Stimulated activated CD4-positive, alpha-beta T cell treated with anti-CD3 and anti-CD28 coated beads, Interleukin-15, amount 100 ng/mL, for 24 hours (primary cell): ENCODE measurements at places on chromosomes 3 and 15.

- DNase-seq, result no peak
These were observed 22.5 kb downstream of the KIF7 start for GRCh38 chr15:89632563-89633430.

DNA sequence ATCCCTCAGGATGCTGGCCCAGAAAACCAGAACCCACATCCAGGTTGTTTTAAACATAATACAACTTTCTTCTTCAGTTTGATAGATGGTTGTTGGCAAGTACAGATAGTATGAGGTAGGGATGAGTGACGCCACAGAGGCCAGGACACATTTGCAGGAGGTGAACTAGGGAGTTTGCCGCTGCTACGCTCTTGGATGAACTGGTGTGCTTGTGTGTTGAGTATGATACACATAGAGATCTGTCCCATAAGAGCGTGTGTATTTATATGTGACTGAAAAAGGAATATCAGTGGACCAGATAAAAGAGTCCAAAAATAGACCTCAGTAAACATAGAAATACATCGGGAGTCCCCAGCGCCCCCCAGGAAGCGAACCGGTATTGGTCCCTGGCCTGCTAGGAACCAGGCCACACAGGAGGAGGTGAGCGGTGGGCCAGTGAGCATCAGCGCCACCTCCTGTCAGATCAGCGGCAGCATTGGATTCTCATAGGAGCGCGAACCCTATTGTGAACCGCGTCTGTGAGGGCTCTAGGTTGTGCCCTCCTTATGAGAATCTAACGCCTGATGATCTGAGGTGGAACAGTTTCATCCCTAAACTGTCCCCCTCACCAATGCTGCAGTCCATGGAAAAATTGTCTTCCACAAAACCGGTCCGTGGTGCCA lies 98.1 kb downstream of the LRRK1 start:
- no peak for DNase-seq

DNA sequence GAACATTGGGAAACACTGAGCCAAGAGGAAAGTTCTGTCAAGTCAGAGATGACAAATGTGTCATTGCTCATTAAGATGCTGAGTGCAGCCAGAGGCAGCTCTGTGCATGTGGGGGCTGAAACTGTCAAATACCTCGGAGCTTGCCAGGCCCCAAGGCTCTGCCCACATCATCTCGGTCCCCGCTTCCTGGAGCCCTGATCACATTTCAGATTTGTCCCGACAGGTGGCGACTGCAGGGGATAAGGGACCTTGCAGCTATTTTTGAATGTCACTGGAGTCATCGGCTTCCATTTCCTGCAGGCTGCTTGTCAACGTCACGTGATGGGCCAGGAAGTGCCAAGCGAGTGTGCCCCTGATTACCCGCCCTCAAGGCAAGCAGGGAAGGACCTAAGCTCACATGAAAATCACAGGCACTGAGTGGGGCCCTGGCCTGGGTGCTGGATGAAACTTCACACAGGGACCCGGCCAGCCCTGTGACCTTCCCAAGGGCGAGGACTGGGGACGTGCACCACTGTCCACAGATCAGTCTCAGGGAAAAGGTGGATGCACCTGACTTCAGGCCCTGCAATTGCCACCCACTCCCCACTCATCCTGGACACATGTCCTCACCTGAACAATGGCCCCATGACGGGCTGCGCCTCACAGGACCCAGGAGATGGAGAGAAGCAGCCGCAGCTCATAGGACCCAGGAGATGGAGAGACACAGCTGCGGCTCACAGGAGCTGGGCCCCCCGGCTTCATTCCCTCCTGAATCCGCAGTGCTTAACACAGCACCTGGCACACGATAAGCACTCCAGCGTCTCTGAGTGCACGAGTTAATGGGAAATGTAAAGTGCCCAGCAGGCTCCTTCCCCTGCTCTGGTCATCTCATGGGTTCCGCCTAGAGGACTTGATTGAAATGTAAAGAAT lies 73.4 kb downstream of the NUP210 start:
- DNase-seq, result peak; percentile 76

DNA sequence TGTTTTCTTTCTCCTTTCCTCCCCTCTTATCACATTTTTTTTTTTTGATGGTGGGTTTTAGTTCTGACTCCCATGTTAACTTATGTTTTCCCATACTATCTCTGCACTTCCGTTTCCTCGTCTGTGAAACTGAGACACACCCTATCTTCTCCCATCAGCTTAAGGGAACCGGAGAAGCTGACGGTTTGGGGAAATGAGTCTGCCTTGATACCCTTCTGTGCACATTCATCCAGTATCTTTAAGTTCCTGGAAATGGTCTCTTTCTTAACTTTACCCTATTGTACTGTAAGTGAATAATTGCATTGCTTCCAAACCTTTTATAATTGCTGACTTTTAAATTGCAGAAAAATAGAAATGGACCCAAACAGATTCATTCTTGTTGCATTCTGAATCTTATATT lies 26.2 kb upstream of the CFAP161 start:
- DNase-seq, result no peak

DNA sequence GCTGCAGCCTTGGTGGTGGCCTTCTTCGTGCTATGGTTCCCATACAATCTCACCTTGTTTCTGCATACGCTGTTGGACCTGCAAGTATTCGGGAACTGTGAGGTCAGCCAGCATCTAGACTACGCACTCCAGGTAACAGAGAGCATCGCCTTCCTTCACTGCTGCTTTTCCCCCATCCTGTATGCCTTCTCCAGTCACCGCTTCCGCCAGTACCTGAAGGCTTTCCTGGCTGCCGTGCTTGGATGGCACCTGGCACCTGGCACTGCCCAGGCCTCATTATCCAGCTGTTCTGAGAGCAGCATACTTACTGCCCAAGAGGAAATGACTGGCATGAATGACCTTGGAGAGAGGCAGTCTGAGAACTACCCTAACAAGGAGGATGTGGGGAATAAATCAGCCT lies 10.4 kb downstream of the CYP8B1 start:
- DNase-seq, result no peak

DNA sequence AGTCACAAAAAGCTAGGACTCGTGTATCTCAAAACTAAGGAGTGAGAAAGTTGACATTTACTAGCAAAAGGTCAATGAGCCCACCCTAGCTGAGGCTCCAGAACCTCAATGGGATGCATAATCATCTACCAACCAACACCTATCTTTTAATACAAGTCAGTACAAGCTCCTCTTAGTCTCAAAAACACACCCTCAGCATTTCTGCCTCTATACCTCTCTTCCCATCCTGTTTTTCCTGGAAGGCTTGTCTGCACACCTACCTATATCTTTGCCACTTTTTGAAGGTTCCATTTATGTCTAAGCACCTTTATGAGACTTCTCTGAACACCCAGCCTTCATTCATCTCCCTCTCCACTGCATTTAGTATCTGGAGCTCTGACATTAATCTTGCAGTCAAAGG lies 10.0 kb downstream of the WWTR1 start:
- no peak for DNase-seq

DNA sequence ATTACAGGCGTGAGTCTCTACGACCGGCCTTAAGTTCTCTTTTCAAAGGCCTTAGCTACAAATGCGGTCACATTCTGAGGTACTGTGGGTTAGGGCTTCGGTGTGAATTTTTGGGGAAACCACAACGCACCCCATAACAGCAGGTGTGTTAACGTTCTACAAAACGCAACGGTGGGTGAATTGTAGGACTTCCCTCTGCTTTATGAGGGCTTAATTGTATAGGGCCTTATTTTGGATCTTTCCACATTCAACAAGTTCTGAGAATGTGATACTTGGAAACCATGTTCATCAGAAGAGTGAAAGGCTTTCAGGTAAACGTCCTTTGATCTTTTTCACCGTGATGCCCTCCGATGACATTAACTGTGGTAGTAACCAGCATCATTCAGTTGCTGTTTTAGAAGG lies 998.6 kb upstream of the CFAP20DC start:
- DNase-seq, result peak; percentile 59

DNA sequence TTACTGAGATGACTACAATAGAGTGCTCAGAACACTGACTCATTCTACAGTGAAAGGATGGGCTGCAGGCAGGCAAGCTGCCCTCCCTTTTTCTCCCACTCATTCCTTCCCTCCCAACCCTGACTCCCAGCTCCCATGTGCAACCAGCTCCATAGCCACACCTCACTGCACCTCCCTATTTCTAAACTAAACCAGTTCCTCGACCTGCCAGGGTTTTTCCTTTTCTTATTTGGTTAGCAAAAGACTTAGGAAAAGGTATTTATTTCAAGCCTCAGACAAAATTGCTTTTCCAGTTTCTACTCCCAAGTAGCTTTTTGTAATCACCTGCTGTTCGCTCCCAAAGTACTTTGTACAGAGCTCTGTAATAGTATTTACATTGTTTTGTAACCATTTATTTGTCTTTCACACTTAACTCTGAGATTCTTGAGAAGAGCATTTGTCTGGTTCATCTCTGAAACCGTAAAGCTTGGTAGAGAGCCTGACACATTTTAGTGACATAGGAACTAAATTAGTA lies 2.2 kb downstream of the AADAC start:
- DNase-seq, result no peak

GRCh38 chr15:66931768-66932633 lies 133.4 kb upstream of the SMAD3 start:
- no peak for DNase-seq

GRCh38 chr15:100588638-100589242 lies 13.2 kb downstream of the LINS1 start:
- no peak for DNase-seq
